HT1080 (cell line): ENCODE measurements at places on chromosomes 6 and 20.

DNA sequence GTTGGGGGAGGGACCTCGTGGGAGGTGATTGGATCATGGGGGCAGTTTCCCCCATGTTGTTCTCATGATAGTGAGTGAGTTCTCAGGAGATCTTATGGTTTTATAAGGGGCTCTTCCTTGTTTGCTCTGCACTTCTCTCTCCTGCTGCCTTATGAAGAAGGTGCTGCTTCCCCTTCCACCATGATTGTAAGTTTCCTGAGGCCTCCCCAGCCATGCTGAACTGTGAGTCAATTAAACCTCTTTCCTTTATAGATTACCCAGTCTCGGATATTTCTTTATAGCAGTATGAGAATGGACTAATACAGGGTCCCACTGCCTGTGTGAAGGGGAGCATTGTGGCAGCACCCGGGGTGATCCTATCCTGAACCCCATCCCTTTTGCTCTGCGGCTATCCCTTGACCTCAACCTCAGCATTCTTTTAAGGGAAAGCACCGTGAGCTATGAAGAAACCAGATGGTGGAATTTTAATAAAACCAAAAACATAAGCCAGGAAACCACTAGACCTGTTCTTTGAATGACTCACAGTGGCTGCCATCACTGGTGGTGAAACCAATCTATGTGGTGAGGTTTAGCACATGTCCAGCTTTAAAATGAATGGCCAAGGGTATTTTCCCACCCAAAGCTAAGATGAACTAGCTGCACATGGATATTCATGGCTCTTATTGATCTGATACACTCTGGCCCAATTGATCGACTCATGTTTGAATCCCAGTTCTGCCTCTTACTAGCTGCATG lies 62.2 kb downstream of the ZDHHC14 start:
- peak; percentile 90 for DNase-seq

DNA sequence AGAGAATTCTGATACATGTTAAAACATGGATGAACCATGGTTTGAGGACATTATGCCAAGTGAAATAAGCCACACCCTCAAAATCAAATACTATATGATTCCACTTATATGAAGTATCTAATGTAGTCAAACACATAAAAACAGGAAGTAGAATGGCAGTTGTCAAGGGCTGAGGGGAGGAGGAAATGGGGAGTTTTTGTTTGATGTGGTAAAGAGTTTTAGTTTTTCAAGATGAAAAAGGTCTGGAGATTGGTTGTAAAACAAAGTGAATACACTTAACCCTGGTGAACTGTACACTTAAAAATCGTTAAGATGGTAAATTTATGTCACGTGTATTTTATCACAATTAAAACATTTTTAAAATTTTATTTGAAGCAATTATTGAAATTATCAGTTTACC lies 127.4 kb upstream of the GRIK2 start:
- DNase-seq = no peak

GRCh38 chr6:32369660-32370059 lies 2.0 kb downstream of the TSBP1 start:
- DNase-seq = peak; percentile 90

GRCh38 chr6:118504611-118505010 lies 43.5 kb upstream of the PLN start:
- DNase-seq = no peak

GRCh38 chr20:535958-536357 lies 7.6 kb downstream of the CSNK2A1 start:
- DNase-seq = no peak

- DNase-seq = no peak
Measured at GRCh38 chr20:49636447-49636846, 68.5 kb upstream of the PTGIS start.

DNA sequence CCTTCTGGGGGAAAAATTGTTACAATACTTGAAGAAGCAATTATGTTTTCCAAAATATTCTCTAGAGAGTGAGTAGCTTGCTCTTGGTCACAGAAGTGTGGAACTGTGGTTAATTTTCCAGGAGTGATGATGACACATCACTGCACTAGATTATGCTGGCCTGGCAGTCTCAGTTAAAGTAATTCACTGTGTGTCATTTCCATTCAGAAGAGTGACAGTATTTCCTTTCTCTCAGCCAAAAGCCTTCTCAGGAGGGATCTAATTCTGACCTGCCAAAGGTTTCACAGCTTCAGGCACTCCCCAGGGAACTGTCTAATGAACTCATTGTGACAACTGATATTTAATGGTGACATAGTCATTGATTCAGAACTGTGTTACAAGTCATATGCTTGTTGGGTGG lies 517.5 kb downstream of the TBC1D32 start:
- DNase-seq = peak; percentile 34

DNA sequence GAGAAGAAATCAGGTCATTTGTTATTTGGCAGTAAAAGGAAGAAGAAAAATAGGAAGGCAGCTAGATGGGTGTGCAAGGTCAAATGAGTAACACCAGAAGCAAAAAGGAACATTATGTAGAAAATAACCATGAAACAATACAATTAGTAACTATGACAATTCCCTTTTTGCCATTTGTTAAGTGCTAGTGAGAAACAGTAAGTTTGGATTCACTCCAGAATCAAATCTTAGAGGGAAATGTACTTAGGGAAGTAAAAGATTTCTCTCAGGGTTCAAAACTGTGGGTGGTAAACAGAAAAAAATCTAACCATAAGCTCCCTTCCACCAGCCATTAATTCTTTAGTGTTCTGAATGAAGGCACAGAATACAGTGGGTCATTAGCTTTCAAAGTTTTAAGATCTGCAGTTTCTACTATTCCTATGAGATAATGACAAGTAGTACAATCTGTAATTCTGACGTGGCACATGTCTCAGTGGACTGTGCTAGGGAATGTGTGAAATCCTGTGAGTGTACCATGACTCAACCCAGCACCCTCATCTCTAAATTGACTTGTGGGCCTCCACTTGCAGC lies 17.1 kb downstream of the REPS1 start:
- DNase-seq = peak; percentile 94

- peak; percentile 11 for DNase-seq
Measured at GRCh38 chr20:45783656-45784294, 7.9 kb downstream of the WFDC3 start.

DNA sequence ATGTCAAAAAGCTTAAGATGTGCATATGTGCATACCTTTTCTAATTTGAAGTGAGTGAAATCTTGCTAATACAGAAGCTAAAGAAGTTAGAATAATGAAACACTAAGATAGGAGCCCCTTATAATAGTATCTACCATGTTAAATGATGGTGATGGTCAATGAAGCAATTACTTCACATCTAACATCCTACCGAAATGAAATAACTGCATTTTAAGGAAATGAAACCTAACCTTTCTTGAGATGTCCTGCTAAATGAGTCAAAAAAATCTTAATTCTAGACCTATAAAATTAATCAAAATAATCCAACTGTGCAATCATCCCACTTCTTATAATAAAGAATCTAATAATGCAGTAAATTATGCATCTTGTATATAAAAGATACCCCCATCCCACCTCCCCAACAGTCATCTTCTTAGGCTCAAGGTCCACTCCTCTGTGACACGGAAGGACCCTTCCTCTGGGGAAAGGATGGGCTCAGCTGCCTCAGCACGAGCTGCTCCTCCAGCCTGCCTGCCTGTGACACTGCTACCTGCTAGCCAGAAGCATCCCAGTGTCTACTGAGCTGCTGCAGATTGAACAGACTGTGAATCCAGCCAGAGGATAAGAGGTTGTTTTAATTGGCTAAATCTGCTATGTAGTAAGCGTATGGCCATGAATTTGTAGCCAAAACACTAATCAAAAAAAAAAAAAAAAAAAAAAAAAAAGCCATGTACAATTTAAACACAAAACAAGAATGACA lies 129.6 kb upstream of the BEND3 start:
- no peak for DNase-seq

DNA sequence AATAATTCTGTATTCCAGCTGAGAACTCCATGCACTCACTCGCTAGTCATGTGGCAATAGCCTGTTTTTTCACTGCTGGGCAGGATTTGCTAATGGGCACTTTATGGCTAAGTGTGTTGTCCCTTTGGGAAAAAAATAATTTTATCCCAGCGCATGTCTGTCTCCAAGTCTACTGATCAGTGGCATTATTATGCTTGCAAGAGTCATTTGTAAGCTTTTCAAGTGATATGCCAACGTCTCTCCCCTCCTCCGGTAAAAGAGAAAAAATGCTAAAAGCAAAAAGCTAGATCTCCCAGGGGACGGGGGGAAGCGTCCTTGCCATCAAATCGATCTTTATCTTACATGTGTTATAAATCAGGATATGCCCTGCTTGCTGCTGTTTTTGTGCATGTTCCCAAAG lies 407.7 kb downstream of the CDH26 start:
- DNase-seq = no peak

GRCh38 chr6:139850512-139850911 lies 476.1 kb upstream of the CITED2 start:
- DNase-seq = no peak

DNA sequence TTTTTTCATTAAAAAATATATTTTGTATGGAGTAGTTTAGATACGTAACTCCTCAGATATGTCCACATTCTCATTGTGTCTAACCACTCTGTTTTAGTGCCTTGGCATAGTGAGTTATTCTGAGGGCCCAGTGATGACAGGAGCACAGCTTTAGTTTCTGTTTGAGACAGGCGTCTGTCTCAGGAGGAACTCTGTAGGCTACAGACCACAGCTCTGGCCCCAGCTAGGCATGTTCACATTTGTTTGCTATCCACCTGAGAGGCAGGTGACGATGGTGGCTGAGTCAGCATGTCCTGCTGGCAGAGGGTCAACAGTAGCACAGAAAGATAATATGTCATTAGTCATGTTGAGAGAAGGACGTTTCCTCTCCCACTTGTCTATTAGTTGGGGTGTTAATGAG lies 16.3 kb downstream of the LRRC1 start:
- peak; percentile 57 for DNase-seq

DNA sequence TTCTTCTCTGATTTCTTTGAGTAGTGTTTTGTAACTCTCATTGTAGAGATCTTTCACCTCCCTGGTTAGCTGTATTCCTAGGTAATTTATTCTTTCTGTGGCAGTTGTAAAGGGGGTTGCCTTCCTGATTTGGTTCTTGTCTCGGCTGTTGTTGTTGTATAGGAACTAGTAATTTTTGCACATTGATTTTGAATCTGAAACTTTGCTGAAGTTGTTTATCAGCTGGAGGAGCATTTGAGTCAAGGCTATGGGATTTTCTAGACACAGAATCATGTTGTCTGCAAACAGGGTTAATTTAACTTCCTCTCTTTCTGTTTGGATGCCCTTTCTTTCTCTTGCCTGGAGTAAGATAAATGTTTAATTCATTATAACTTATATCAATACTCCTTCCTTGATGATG lies 86.4 kb downstream of the OLIG3 start:
- DNase-seq = no peak

GRCh38 chr6:1745814-1746213 lies 136.1 kb downstream of the FOXC1 start:
- no peak for DNase-seq

GRCh38 chr6:50819904-50820868 lies 1.5 kb downstream of the TFAP2B start:
- no peak for DNase-seq

DNA sequence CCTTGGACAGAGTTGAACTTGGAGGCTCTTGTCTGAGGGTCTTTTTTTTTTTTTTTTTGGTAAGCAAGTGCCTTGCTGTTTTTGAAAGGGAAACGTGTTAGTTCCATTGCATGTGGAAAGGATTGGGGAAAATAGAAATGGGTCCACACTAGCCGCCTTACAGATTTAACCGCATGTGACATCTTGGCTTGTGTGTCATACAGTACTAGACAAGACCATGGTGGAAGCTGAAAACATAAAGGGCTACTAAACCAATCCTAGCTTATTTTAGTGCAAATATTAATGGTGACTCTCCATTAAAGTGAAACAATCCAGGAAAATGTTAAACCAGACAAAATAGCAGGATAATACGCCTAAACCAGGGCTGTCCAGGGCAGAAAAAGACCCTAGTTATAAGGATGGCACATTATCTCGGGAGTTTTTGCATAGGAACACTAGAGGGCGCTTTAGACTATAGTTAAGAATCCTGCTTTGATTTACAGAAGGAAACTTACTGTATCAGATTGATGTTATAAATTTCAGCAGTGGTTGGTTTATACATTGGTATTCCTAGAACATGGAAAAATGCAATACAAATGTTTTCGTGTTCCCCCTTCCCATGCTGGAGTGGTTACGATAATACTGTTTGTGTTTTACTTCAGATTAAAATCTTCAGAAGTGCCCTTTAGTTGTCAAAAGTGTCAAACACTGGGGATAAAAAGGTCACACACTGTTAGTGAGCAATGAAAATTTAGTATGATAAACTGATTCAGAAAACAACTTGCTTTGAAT lies 59.8 kb upstream of the DEK start:
- peak; percentile 33 for DNase-seq

DNA sequence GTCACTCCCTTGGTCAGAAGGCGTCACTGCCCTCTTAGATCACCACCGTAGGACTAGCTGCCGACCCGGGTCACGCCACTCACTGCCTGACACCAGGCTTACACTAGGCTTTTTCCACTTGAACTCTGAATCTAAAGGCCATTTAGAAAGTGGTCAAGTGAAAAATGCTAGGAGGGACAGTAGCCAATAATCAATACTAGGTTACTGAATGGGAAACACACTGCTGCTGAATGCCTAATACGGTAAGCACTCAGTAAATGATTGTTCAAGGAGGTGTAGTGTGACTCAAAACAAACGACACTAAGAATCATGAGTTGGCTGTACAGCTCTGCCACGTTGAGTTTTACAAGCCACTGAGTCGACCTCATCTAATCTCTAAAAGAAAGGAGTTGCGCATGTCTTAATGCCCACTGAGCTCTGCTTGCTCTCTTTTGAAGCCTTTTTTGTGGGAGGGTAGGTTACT lies 760 bp upstream of the IBTK start:
- peak; percentile 58 for DNase-seq

- peak; percentile 73 for DNase-seq
Measured at GRCh38 chr20:54067606-54068174, 2.7 kb downstream of the BCAS1 start.

- DNase-seq = peak; percentile 62
Measured at GRCh38 chr6:56752009-56752408, 109.3 kb upstream of the DST start.

DNA sequence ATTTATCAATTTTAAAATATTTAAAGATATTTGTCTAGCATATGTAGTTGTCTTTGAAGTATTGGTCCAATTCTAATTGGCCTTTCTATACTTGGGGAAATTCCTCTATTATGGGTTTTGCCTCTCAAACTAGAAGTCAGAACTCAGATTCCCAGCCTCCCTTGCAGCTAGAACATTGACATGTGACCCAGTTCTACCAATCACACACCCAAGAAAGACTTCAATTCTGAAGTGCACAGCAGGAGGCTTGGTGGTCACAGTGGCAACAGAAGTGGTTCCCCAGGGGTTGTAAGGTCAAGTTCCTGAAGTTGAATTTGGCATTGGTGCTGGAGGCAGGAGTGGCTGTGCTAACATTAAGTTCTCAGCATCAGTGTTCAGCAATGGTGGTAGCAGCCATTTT lies 14.8 kb upstream of the FKBP5 start:
- DNase-seq = peak; percentile 20
